Aorta (tissue), 5 donors: ENCODE measurements at places on chromosomes 4 and X.

DNA sequence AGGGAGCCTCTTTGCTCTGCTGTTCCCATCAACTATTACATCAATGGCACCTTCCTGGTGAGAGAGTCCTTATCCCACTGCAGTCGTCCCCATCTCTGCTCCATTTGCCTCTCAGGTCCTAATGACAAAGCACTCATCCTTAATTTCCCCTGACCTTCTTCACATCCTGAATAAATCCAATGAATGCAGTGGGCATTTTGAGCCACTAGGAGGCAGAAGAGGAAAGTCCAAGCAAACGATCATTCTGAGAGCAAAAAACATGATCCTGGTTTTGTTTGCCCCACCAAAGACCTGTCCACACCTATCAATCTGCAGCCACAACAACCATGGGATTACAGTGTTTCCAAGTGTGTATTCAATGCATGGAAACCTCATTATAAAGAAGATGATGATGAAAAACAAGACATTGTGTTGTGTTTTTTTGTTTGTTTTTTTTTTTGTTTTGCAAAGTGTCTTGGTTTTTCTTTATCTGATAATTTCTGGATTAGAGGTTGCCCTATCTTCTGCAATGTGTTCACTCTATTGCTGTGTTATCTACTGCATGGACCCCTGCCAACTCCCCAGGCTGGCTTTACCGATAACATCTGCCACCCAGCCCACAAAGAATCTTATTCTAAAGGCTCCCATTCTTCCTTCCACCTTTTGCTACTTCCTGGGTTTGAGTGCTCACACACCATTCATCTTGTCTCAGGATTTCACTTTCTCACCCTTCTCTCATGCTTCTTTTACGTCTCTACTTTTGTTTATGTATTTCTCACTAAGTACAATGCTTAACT, 207.2 kb downstream of the NLGN4X start:
- DNase-seq = no peak

- no peak for DNase-seq
Observed at GRCh38 chrX:5648941-5649568, 579.6 kb downstream of the NLGN4X start.

DNA sequence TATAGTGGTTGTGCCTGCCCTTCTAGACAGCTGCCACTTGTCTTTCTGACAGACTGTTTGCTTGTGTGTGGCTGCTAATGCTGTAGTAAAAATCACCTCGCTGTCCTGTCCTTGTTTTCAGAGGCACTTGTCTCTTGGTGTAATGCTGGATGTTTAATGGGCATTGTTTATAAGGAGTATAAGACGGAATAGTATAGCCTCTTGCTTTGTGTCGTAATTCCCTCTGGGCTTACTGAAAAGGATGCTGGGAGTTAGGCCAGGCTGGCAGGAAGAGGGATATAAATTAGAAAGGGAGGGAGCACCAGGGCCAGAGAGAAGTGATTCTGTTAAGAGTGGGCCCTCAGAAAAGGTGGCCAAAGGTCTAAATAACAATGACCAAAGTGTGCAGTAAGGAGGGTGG, 29.0 kb downstream of the NHS start:
- DNase-seq = no peak

DNA sequence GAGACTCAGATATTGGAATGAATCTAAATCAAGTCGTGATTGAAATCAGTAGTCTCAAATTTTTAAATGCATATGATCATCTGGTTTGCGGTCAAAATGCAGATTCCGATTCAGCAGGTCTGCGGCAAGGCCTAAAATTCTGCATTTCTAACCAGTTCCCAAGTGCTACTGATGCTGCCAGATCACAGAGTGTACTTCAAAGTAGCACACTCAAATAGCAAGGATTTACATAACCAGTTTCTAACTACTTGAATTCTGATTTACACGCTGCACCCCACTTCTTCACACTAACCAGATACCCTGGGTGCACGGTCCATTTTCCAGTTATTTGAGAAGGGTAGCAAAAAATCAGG, 752 bp downstream of the MBTPS2 start:
- DNase-seq = no peak

- DNase-seq = no peak
Observed at GRCh38 chrX:72532366-72532765, 40.3 kb downstream of the HDAC8 start.

- DNase-seq = no peak
Observed at GRCh38 chrX:31665454-31665853, 593.6 kb upstream of the FTHL17 start.

- no peak for DNase-seq
Observed at GRCh38 chr4:60452266-60452665, 747.9 kb upstream of the ADGRL3 start.
